ENCODE measurements at places on chromosomes 1 and 21.

DNA sequence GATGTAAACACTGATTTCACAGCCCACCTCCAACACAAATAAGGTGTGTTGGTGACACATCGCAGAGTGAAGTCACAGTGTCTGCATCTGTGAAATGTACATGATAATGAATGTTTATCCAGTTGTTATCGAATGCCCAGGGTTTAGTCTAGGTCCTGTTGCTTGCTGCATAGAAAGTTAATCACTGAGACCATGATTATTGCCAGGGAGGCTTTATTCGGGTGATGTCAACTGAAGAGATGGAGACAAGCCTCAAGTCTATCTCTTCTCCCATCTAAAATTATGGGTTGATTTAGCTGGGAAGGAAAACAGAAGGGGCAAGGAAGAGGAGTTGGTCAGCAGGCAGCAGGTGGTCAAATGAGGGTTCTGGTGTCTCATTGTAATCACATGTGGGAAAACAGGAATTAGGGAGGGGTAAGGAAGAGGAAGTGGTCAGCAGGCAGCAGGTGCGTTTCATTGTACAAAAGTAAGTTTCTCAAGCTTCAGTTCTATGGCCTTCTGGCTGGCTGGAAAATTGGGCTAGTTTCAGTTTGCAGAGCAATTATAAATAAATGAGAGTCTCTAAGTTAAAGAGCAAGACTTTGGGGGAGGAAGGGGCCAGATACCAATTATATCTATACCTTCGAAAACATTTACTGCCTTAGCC, 146.3 kb upstream of the DNAH14 start:
- DNase-seq = no peak

- DNase-seq = no peak
These were observed 1.2 kb upstream of the LUZP1 start for GRCh38 chr1:23169727-23170335.

DNA sequence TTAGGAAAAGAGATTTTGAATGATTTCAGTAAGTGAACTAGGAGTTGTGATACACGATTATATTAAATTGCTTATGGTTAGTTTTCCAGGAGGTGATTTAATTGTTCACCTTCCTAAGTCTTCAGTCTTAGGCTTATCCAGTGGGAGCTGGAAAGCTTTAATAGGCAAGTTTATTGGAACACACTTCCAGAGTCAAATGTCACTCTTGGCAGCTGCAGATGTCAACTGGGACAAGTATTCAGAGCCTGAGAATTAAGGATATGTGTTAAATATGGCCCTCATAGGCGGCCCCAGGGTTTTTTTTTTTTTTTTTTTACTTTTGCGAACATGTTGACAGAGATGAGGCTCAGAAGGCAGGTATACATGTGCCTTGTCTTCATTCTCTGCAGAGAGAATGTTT, 29.2 kb downstream of the UCK2 start:
- no peak for DNase-seq

DNA sequence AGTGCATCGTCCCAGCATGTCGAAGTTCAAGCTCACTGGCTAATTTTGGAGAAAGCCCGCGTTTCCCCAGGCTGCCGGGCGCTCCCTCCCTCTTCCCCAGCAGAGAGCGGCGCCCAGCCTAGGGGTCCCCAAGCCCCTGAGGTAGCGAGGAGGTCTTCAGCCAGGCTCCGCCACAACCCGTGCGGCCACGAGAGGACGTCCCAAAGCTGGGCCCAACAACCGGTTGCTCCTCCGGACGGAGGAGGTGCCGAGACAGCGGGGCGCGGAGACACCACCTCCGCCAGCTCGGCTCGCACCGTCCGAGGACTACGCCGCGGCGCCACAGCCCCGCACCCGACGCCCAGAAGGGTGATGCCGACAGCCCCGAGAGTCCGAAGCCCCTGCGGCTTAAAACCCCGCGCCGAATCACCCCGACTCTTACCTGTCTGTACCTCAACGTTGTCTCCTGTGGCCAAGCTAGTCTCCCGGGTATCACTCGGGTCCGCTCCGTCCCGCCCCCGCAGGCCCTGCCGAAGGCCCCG, at the start of gene DENND2C:
Gene DENND2C, minus strand, starts transcription at position 488 of the 521 bp plus-strand sequence. CDS start 44,065 bp downstream, outside the sequence.
- no peak for DNase-seq

- no peak for DNase-seq
These were observed 37.0 kb downstream of the TM2D1 start for GRCh38 chr1:61687901-61688300.

DNA sequence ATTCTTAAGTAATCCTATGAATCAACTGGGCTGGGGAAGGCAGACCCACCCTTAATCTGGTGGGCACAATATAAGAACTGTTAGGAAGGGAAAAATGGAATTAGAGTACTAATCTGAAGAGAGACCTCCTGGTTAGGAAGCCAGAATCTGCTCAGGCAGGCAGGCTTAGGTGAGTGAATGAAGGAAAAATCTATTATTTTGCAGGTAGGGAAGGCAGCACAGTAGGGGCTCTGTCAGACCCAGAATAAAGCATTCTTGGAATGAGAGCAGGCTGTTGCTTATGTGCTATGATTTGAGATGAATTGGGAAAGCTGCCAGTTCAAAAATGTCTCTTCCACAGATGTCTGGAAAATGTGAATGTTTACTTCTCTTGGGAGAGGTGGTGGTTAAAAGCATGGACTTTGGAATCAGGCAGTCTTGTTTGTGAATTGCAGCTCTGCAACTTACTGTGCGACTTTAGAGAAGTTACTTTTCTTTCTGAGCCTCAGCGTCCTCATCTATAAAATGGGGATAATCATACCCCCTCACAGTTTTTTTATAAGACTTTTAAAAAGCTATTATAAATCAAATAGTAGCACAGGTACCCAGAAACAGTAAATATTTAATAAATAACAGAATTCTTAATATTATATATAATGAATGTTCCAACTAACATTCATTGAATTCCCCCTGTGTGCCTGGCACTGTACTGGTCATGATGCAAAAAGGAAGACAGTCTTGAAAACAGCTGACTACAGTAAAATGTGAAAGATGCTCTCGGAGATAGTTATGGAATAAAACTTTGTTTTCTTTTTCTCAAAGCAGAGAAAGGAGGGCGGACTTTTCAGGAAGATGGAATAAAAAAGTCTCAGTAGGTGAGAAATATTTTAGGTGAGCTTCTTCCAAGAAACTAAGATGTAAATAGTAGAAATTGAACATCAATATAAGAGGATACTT, 15.3 kb upstream of the ZNF644 start:
- DNase-seq = no peak

DNA sequence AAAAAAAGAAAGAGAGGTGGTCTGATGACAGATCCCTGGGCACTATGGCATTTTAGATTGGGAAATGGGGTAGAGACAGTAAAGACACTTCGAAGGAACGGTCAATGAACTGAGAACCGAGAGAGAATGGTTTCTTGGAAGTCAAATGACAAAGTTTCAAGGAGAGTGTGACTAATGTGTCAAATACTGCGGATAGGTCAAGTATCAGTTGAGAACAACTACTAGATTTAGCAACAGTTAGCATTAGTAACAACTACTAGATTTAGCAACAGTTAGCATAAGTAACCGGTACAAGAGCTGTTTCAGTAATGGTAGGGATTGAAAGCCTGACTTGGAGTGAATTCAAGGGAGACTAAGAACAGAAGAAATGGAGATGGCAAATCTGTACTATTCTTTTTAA, 35.0 kb downstream of the UROD start:
- no peak for DNase-seq

GRCh38 chr1:11272544-11272831, 510 bp upstream of the UBIAD1 start:
- DNase-seq = no peak

- DNase-seq = no peak
These were observed 2.0 kb downstream of the CAMSAP2 start for GRCh38 chr1:200740571-200741208.

- no peak for DNase-seq
These were observed 187.7 kb upstream of the FOXD3 start for GRCh38 chr1:63134501-63135173.

DNA sequence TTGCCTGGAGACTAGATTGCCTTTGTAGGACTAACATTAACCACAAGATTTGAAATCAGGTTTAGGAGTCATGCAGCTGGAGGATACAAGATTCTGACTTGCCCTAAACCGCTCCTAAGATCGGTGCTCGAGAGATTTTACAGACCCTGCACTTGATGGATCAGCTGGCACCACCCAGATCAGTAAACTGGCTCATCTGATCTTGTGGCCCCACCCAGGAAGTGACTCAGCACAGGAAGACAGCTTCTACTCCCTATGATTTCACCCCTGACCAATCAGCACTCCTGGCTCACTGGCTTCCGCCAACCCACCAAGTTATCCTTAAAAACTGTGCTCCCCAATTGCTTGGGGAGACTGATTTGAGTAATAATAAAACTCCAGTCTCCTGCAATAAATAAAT, 876 bp upstream of the CATSPERE start:
- no peak for DNase-seq
